ENCODE measurements at places on chromosomes 11 and 22.

- H3K4me1 ChIP-seq, result peaks cover 42% of the 10 kb centered on the region
- DNase-seq, result peak; percentile 33
- H3K4me3 ChIP-seq, result peak overlapping the region; percentile 81
- no peaks in the 10 kb centered on the region for H3K27me3 ChIP-seq
These were observed 1.3 kb downstream of the TP53I11 start for GRCh38 chr11:44949160-44950030.

GRCh38 chr22:45268167-45268957 is 16.4 kb upstream of the UPK3A start:
- no peaks in the 10 kb centered on the region for H3K36me3 ChIP-seq
- DNase-seq, result peak; percentile 41
- H3K4me1 ChIP-seq, result peaks cover 10% of the 10 kb centered on the region
- H3K4me3 ChIP-seq, result peak overlapping the region; percentile 48
- no peaks in the 10 kb centered on the region for H3K27me3 ChIP-seq

- peaks cover 20% of the 10 kb centered on the region for H3K4me1 ChIP-seq
- no peak for DNase-seq
- no peak overlapping the region for H3K4me3 ChIP-seq
- H3K27me3 ChIP-seq, result no peaks in the 10 kb centered on the region
These were observed 45.7 kb downstream of the TRIOBP start for GRCh38 chr22:37742376-37743171.

- H3K27me3 ChIP-seq, result peaks cover 6% of the 10 kb centered on the region
- no peak overlapping the region for H3K27ac ChIP-seq
- peaks cover under 1% of the 10 kb centered on the region for H3K4me1 ChIP-seq
- no peak overlapping the region for H3K4me3 ChIP-seq
- H3K36me3 ChIP-seq, result no peaks in the 10 kb centered on the region
These were observed 5.2 kb upstream of the MAP6 start for GRCh38 chr11:75673977-75674582.
